Left kidney (tissue), 8 donors: ENCODE measurements at places on chromosomes 4 and X. TPM values are rescaled to one million over a fixed set of nuclear protein-coding genes. Genes with fewer than 3 reads are reported as not detected.

DNA sequence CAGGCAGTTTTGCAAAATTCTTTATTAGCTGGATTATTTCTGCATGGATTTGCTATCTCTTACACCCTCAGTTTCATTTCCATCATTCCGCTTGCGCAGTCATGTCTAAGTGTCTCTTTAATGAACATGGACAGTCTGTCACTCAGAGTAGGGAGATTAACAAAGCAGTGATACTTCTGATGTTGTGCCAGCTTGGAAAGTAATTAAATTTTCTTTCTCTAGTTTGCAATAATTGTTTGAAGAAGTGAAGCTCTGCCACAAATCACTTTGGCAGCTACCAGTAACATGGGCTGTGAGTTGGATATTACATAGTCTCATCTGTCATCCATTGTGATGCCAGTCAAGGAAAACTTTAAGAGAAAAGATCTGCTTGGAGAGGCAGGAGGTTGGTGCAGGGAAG is 324.8 kb upstream of the NWD2 start:
- DNase-seq, result no peak

The HEPH gene
- polyA plus RNA-seq, result 53.6 TPM

GRCh38 chr4:48899950-48900349 is 6.6 kb downstream of the OCIAD2 start:
- no peak for DNase-seq

The ERVMER34-1 gene
- polyA plus RNA-seq, result 4.1 TPM

- DNase-seq, result no peak
These were observed 42.7 kb downstream of the HPRT1 start for GRCh38 chrX:134502686-134503085.

DNA sequence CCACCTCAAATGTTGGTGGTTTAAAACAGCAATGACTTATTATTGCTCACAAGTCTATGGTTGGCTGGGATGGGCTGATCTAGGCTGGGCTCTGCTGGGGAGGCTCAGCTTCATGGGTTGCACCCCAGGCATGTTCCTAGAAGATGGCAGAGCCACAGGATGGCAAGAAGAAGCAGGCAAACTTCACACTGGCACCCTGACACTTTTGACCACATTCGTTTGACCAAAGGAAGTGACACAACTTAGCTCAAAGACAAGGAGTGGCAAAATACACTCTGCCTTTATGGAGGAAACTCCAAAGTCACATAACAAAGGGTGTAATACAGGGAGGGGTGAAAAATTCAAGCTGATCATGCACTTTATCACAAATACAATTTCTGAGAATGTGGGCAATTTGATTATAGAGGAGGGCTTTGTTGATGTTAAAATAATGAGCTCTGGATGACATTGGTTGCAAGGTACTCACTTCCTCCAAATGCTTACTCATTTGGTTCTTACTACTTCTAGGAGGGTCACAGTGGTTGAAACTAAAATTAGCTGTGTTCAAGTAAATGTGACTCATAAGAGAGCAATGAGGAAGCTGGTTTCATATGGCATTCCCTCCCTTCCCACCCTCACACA is 249.2 kb upstream of the RPS6KA3 start:
- no peak for DNase-seq

DNA sequence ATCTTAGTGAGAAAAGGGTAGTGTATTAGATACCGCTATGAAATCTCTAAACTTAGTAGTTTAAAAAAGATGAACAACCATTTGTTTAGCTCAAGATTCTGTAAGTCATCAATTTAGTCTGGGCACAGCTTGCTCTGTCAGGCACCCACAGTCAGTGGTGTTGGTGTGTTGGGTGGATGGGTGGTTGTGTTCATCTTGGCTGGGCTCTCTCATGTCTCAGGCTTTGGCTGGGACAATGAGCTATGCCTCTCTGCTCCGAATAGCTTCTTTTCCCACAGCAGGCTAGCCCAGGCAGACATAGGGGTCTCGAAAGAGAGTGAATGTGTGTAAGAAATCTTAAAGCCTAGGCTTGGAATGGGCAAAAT is 127.0 kb upstream of the GATB start:
- no peak for DNase-seq

DNA sequence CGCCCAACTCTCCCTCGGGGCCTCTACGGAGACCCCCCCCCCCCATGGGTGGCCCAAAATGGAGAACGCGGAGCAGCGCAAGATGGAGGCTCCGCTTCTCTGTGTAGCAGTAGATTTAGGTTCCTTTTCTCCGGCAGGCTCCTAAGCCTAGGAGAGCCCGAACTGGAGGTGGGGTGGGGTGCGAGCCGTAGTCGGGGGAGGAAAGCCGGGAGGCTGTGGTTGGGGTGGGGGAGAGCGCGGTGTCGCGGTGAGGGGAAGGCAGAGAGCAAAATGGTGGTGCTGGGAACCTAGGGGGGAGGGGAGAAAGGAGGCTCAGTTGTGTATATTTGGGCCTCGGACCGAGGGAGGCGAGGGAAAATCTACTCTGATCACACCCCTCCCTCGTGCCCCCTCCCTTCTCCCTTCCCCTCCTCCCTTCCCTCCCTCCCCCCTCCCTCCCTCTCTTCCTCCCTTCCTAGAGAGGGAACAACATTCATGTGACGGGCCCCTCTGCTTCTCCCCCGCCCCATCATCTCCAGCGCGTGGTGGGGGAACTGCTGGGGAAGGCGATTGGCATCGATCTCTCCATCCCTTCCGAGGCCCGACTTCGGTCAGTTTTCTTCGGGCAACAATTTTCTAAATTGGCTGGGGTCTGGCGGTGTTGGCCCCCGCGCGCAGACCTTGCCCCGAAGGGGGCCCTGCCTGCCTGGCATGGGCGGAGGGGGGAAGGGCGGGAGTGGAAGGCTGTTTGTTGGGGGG is at the start of gene STAG2:
Gene STAG2, plus strand, starts transcription at position 439 of the 738 bp plus-strand sequence. CDS start 60,922 bp downstream, outside the sequence.
- peak; percentile 79 for DNase-seq

GRCh38 chr4:90537491-90537890 is 410.3 kb downstream of the CCSER1 start:
- no peak for DNase-seq

The GAB1 gene
- 62.9 TPM for polyA plus RNA-seq

The TMEM31 gene
- 1.8 TPM for polyA plus RNA-seq

The CYLC1 gene
- not detected for polyA plus RNA-seq

DNA sequence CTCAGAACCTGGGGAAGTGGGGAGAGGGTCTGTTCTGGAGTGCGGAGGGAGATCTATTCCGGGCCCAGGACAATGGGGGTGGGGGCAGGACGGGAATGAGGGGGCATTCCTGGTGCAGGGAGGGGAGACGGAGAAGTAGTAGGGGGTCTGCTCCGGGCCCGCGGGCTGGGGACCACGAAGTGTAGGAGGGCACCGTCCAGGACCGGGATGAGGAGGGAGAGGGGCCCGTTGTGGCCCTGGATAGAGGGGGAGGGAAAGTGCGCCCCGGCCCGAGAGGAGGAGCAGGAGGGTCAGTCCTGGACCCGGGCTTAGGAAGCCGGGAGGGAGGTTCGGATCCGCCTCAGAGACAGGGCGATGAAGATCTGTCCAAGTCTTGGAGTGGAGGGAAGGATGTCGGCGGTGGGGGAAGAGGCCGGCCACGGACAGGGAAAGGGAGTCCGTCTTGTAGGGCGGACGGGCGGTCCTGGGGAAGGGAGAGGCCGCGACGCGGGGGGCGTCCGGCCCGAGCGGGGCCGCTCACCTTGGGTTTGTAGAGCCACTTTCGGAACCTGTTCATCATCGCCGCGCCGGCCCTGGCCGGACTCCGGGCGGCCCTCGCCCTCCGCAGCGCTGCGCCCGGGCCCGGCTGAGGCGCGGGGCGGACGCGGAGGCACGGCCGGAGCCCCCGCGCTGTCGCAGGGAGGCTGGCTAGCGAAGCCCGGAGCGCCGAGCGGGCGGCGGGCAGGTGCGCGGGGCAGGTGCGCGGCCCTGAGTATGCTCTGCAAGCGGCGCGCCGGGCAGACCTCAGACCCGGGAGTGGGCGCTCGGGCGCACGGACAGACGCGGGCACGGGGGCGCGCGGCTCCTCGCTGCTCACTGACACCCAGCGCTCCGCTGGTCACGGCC is at the start of gene ZFYVE28:
Gene ZFYVE28, minus strand, starts transcription at position 881 of the 885 bp plus-strand sequence. Its CDS starts 322 bp downstream, at position 559.
- DNase-seq, result no peak

DNA sequence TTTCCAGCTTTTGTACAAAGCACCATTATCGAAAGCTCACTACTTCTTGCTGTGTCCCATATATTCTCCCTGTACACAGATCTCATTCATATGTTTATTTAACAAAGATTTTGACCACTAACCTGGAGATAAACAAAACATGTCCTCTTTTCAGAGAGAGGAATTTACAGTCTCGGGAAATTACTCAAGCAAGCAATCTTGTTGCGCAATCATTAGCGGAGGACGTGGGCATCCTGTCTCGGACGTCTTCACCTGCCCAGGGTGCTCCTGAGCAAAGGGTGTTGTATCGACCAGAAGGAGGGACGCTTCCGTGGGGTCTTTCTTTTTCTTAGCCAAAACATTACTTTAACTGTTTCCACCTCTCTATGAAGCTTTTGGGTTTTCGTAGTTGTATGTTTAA is 66.5 kb upstream of the CLCN4 start:
- no peak for DNase-seq

GRCh38 chrX:77945910-77946545 is 23.4 kb downstream of the PGAM4 start:
- no peak for DNase-seq

GRCh38 chr4:58093352-58093751 is 983.2 kb upstream of the IGFBP7 start:
- DNase-seq, result no peak

The ITM2A gene
- polyA plus RNA-seq, result 78.8 TPM

DNA sequence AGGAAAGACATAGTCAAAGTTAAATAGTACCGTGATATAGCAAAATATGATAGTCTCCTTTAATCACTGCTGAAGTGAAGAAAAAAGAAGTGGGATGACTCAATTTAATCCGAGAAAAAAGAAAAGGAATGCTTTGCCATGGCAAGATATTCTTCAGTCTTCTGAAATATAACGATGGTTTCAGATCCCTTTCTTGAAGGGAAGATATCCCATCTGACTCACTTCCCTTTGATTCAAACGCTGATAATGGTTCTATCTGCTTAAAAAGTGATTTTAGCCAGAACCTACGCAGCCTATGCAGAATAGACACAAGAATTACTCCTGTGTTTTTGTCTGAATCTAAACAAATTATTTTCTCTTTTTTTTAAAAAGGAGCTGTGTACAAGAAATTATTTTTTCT is 68.1 kb upstream of the FTHL17 start:
- DNase-seq, result no peak

The NSUN7 gene
- polyA plus RNA-seq, result 20.2 TPM

- no peak for DNase-seq
These were observed 3.8 kb downstream of the TCEAL9 start for GRCh38 chrX:103360092-103360491.

- no peak for DNase-seq
These were observed 16.2 kb downstream of the SH3RF1 start for GRCh38 chr4:169254546-169254983.

GRCh38 chr4:142416121-142416520 is 430.0 kb downstream of the INPP4B start:
- DNase-seq, result no peak

The ZNF711 gene
- polyA plus RNA-seq, result 96.3 TPM

DNA sequence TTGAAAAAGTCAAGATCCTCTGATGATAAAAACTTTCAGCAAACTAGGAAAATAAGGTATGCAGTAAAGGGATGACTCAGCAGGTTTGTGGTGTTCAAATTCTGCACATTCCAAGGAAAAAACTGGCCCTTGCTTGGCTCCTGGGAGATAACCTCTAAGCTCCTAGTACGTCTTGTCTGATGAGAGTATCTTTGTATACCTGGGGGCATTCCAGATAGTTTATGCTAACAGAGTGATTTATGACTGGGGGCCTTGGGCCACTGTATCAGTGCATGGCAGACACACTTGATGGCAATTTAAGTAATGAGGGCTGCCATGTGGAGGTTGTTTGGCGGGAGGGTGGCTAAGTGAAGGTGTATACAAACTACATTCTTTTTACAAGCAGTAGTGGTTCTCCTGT is 56.9 kb downstream of the NSG1 start:
- no peak for DNase-seq

- DNase-seq, result no peak
These were observed 34.1 kb upstream of the RPS6KA3 start for GRCh38 chrX:20300822-20301221.

GRCh38 chr4:105808750-105809041 is 86.6 kb upstream of the NPNT start:
- DNase-seq, result no peak

DNA sequence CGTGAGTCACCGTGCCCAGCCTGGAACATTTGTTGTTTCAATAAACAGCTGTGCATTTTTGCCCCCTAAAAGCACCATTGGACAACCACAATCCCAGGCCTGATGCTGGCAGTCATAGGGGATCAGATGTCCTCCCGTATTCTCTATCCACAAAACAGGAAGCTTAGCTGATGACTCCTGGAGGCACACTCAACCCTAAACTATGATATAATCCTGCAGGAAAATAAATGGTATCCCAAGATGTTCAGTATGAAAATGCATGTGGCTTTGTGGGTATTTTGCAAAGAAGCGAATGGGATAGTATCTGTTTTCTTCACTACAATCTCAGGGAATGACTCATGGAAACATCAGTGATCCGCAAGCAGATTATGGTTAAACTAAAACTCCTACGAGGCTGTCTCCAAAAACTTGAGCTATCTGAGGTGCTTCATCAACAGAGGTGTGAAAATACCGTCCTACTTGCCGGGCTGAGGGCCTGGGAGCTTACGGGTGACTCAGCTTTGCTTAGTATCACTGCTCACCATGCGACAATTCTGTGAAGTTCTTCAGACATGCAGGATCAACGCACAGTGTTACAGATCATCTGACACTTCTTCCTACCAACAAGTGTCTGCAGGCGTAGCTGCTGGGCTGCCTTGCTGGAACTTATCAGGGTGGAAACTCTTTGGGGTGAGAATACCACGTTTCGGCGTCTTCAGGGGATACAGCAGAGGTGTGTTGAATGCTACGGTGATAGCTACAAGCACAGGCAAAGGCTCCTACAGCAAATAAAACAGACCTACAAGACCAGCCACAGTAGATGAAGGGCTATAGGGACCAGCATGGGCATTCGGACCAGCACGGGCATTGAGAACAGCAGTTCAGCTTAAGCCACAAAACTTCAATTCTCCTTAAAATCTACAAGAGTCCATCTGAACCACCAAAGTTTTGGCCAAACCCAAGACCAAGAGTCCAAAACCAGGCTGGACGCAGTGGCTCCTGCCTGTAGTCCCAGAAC is 148.5 kb downstream of the DHRSX start:
- no peak for DNase-seq

DNA sequence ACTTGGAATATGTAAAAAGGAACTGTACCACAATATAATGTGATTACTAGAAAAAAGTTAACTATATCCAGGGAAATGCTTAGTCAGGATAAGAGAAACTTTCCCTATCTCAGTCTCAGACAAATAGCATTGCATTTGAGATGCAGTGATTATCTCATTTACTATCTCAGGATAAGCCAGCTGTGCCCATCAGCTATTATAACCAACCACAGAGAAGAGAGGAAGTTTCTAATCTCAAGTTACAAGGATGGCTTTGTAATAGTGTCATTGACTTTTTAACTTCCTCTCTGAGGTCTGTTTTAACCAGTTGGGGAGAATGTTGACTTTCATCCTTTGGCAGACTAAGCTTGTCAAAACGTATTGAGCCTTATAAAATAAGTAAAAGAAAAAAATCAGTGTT is 56.5 kb downstream of the SNX25 start:
- DNase-seq, result no peak

DNA sequence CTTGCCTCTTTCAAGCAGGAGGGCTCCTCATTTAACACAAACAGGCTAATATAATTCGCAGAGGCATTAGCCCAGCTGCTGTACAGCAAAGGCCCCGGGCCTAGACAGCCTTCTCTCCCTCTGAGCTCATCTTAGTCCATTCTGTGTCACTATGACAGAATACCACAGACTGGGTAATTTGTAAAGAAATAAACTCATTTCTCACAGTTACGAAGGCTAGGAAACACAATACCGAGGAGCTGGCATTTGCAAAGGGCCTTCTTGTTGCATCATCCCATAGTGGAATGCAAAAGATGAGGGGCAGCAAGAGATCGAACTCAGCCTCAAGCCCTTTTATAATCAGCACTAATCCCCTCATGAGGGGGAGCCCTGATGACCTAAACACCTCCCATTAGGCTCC is 48.5 kb downstream of the TSPAN5 start:
- DNase-seq, result no peak
